ENCODE measurements at places on chromosomes 6 and 20.
A peak's percentile ranks its signal among the peaks of the same experiment; 100 is the strongest.

DNA sequence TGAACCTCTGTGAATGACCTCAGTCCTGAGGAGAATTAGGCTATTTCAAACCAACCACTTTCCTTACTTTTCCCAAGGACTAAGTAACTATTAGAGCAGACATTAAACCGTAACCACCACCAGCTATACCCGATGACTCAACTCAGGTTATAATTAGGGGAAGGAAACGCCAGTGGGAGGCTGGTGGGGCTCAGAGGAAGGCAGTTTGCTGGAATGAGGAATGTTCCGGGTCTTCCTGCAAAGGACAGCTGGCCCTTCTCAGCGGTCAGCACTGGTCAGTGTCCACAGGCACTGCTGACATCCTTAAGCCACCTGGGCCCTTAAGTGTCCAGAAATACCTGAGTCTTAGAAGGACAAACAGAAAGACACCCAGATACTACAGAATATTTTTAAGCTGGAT lies 515.2 kb downstream of the MAFB start:
- no peak for DNase-seq

GRCh38 chr20:19555726-19556125 lies 202.3 kb upstream of the RIN2 start:
- no peak for DNase-seq

GRCh38 chr20:59923514-59923913 lies 9.9 kb downstream of the SYCP2 start:
- DNase-seq: no peak

DNA sequence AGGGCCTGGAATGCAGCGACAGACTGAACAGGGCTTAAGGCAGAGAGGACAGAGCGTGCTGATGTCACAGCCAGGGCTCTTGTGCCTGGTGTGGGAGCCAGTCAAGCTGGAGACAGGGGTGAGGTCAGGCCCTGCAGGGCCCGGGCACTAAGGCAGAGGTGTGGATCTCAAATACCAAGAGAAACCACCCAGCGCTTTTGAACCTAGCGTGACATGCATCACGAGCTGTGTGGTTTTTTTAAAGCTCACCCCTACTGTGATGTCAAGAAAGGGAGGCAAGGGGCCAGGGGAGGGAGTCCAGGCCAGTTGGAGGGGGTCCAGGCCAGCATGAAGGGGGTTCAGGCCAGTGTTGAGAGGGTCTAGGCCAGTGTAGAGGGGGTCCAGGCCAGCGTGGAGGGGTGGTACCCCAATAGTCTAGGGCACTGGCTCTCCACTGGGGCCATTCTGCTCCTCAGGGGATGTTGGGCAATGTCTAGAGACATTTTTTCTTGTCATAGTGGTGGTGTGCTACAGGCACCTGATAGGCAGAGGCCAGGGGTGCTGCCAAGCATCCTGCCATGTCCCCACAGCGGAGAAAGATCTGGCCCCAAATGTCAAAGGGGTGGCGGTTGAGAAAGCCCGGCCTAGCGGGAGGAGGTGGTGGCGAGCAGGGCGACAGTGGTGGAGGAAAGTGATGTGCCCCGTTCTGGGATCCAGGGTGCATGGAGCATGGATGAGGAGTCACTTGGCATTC lies 42.6 kb downstream of the RBM38 start:
- DNase-seq: peak; percentile 41

GRCh38 chr6:109521080-109521479 lies 38.1 kb upstream of the ZBTB24 start:
- DNase-seq: no peak

GRCh38 chr6:34616227-34616585 lies 60.1 kb upstream of the SPDEF start:
- no peak for DNase-seq

- no peak for DNase-seq
Observed at GRCh38 chr6:89662659-89663223, 24.2 kb upstream of the LYRM2 start.

DNA sequence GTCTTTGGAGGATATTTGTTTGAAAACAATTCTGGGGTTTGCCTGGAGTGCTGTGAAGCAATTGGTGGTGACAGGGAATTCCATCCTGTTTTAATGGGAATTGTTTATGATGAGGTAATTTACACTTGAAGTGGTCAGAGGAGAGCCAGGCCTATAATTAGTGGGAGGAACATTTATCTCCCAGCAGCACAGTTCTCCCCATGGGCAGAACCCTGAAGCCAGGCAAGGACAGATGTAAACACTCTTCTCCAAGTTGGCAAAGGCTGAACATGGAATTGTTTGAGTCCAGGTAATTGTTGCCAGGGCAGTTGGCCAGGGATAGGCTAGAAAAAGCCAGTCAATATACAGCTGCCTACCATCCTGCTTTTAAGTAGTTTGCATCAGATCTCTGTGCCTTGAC lies 789.7 kb downstream of the FRK start:
- DNase-seq: no peak

GRCh38 chr6:91590191-91590590 lies 1003.3 kb upstream of the MAP3K7 start:
- no peak for DNase-seq

GRCh38 chr6:80174900-80175572 lies 68.6 kb downstream of the BCKDHB start:
- no peak for DNase-seq
